Stimulated activated CD8-positive, alpha-beta memory T cell treated with anti-CD3 and anti-CD28 coated beads, Interleukin-4, amount 100 ng/mL, for 4 hours (primary cell): ENCODE measurements at places on chromosomes 2 and 18.

GRCh38 chr2:174224665-174225288 lies 23.6 kb downstream of the OLA1 start:
- DNase-seq = no peak

GRCh38 chr2:191754103-191754502 lies 76.2 kb downstream of the NABP1 start:
- DNase-seq = no peak

- DNase-seq = no peak
Measured at GRCh38 chr18:72922895-72923294, 55.1 kb upstream of the NETO1 start.

DNA sequence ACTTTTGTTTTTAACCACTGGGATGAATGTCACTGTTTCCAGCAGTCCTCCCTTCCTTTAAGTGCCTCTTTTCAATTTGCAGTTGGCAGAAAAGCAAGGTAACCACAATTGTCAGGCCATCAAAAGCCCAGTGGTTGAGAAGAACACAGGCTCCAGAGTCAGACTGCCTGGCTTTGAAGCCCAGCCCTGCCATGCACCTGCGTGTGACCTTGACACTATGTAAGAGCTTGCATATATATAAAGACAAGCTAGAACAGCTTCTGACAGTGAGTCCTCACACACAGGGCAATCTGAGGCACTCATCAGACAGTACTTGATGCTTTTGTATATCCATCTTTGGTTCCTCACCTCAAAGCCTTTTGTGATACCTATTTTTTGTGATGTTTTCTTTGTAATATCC lies 11.0 kb downstream of the CCBE1 start:
- no peak for DNase-seq

- no peak for DNase-seq
Measured at GRCh38 chr18:22349966-22350365, 67.7 kb downstream of the CTAGE1 start.

GRCh38 chr2:171673905-171674304 lies 13.4 kb upstream of the DYNC1I2 start:
- DNase-seq = no peak

DNA sequence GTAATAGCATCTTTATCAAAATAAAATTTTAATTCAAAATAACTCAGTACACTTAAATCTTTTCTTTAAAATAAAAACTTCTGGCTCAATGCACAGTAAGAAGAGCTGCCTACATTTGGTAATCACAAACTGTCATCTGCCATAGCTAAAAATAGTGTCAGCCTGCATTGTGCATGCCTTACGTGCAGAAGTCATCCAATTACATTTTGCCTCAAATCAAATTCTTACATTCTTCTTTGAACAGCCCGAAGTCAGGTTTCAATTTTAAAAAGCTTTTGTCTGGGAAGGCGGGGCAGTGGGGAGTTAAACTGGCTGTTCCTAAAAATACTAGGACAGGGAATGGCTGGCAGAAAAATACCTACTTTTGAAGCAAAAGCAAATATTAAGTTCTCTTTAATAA lies 51.1 kb downstream of the RTN4 start:
- no peak for DNase-seq

DNA sequence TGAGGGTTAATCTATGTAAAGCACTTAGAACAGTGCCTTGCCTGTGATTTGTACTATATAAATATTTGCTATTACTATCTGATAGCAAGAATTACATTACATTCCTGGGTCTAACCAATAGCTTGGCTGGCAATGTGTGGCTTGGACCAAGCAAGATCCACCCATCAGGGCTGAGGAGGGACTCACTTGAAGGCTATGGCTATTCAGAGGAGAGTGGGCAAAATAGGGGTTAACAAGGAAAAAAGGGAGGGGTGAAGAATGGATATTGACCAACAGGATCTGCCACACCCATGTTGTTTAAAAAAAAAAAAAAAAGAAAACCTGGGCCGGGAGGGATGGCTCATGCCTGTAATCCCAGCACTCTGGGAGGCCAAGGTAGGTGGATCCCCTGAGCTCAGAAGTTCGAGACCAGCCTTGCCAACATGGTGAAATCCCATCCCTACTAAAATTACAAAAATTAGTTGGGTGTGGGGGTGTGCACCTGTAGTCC lies 20.0 kb upstream of the TMBIM1 start:
- DNase-seq = no peak

GRCh38 chr2:79621252-79621651 lies 108.4 kb downstream of the CTNNA2 start:
- DNase-seq = no peak

DNA sequence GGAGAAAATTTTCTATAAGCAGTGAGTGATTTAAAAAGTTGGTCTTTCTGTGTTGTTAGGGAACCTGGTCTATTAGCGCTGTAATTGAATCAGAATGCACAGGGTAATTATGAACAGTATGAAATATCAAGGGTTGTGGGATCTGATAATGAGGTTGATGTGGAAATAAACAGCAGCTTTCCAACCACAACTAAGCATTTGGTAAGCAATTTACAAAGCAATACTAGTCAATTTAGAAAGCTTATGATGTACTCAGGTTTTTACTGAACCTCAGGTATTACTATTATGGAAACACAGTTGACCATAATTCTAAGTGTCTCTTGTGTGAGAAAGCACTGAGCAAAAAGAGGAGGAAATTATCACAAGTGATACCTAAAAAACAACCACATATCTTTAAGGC lies 11.0 kb upstream of the SMCHD1 start:
- DNase-seq = no peak
